ENCODE measurements at places on chromosomes 3 and 15.

- peak; percentile 32 for DNase-seq
These were observed 211.9 kb downstream of the SV2B start for GRCh38 chr15:91311986-91312385.

- no peak for DNase-seq
These were observed 91.2 kb downstream of the CACNA1D start for GRCh38 chr3:53585627-53586026.

GRCh38 chr15:72690938-72691337 is 4.9 kb downstream of the BBS4 start:
- no peak for DNase-seq

GRCh38 chr15:37076543-37076942 is 23.8 kb downstream of the MEIS2 start:
- no peak for DNase-seq

DNA sequence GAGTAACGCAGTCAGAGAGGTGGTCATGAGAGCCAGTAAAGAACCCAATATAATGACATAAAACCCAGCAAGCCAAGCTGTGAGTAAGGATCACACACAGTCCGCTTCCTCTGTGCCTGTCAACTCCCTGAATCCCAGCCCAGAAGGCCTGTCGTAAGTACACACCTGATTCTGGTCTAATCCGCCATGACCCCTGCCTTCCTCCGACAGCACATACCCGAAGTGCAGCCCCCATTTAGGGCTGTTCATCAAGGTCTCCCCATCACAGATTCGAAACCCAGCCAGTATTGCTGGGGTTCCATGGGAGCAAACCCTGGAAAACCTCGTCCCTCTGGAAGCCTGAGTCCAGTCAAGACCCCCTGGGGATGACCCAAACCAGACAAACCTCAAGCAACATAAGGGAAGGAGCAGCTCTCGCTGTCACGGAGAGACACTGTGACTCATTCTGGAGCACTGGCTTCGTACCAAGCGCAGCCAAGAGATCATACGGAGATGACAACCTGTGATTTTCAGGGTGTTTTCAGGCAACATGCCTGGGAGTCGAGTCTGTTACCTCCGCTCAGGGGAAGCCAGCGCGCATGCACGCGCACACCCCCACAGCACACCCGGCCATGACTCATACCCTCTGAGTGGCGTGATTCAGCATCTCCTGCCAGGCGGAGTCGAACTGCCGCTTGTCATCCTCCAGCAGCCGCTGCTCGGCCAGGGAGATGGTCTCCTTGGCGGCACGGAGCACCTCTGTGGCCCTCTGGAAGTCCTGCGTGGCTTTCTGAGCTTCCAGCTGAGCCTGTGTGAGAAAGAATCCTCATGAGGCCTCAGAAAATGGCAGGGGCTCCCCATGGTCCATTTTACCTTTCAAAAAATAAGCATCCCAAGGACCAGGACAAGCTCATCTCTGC is 63.0 kb downstream of the SH3BP5 start:
- peak; percentile 64 for DNase-seq

DNA sequence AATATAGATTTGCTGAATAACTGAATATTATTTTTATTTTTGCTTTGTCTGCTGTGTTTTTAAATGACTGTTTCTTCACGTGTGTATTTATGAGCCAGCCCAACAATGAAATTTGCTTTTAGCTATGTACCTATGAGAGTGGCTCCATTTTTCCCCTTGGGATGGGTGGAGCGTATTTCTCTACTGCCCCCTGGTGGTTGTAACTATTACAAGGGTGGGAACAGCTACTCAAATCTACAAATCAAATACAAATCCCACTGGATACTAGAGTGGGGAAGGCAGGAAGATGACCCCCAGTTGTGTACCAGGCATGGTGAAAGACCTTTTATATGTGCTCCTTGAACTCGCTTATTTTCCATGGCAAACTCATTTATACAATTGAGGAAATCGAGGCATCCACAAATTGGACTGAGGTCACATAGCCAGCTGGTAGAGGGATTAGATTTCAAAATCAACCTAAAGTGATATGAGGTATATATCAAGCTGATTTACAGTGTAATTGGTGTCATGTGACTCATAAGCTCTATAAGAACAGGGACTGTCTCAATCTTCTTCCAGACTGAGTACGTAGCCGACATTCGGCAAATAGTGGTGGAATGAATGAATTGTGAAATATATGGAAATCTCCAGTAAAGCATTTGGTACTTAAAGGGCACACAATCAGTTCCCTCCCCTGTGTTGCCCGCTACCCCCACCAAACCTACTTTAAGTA is 69.5 kb upstream of the VEPH1 start:
- peak; percentile 24 for DNase-seq

GRCh38 chr3:156459434-156459833 is 95.5 kb downstream of the SSR3 start:
- DNase-seq: no peak

DNA sequence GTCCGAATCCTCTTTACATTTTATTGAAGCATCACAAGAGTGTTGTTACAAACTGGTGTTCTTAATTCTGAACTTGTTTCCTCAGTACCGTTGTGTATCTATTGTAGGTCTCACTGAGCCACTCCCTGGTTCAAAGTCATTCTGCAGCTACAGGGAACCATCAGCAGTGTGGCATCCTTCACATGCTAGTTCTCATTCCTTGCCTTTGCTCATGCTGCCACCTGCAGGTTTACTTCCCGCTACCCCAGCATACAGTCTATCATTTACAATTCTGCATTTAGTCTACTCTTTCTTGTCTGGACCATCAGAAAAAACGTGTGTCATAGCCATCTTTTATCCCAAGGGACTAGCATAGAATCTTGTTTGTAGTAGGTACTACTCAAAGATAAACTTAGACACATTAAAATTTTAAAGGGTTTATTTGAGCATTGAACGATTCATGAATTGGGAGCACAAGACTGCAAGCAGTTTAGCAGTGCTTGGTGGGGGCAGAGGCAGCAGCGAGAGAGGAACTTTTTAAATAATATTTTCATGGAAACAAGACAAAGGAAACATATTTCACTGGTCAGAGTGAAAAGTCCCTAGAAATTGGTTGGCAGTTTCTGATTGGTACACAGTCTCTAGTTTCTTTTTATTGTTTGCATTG is 402.1 kb downstream of the CADM2 start:
- no peak for DNase-seq

DNA sequence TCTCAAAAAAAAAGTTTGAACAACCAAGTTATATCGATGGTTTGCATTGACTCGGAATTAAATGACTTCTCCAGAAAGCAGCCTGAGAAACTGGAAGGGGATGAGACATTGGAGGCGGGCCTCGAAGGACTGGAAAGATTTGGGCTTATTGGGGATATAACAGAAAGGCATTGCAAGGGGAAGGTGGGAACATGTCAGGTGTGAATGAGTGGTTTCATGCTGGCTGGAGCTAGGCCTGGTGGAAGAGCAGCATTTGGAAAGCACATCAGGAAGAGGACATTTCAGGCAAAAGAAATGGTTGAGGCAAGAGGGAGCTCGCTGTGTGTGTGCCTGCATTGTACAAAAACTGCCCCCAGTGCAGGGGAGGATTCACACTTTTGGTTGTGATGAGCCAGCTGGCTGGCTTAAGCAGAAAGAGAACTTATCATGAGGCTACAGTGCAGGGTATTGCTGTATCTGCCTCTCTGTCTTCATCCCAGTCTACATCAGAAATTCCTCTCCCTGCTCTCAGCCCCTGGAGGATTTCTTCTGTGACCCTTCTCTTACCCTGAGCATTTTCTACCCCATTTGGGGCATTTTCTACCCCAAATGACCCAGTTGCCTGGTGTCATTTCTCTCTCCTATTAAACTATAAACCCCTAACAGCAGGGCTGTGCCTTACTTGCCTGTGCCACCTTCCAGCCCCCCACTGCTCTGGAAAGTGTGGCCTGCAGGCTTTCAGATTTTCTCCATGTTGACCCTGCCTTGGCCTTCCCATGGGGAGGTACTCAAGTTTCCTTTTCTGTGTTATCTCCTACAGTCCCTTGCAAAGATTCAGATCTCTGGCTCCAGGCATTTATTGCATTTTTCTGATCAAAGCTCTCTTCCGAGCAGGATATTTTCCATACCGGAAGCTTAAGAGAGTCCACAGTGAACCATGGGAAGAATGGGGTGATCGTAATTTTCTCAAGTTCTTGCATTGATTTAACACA is 64.4 kb upstream of the FLNB start:
- DNase-seq: no peak

DNA sequence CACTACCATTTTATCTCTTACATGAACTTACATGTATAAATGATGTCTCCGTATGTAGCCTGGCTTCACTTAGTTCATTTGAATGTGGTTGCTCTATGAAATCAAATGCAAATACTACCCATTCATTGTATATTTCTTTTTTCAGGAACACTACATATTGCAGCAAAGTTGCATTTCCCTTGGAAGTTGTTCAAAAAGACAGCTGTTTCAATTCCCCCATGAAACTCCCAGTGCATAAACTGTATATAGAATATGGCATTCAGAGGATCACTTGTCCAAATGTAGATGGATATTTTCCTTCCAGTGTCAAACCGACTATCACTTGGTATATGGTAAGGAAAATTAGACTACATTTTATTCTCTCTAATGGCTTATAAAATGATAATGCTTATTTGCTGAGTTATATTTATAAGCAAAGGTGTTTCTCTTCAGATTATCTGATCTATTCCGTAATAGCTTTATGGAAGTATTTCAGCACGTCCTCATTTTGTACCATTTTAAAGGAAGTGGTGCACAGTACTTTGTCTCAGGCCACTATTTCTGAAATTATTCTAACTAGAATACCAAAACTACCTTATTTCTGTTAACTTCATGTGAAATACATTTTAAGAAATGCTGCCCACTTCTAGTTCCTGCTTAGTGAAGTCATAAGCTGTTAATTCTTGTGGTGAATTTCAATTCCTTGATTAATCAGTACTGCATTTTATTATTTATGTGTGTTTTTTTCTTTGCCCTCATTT is 95.1 kb downstream of the IL1RAP start:
- no peak for DNase-seq

- DNase-seq: no peak
These were observed 24.6 kb upstream of the LCTL start for GRCh38 chr15:66590435-66590834.

- DNase-seq: peak; percentile 34
These were observed 175.4 kb upstream of the LPP start for GRCh38 chr3:187978433-187979011.

DNA sequence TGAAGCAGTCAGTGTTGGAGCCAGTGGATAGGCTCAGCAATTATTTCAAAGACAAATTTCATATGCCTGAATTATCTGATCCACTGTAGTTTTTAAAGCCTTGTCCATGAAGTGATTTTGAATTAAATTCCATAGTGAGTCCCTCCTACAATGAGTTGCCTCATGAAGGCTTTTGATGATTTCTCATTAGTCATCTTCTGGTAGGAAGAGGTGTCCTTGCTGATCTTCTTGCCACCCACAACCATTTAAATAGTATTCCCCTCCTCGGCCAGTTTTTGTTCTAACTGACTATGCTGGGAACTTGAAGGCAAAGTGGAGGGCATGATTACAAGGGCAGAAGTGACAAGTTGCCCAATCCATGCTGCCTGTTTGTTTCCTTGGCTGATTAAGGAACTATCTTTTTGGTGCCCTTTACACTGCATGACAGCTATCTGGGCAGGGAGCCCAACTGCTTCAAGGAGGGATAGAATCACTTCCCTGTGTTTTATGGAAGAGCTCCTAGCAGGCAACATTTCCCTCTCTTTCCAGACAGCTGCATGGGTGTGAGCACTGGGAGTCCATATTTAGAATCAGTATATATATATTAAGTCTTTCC is 617.5 kb downstream of the ZPLD1 start:
- no peak for DNase-seq

- DNase-seq: no peak
These were observed 8.2 kb upstream of the PLXNA1 start for GRCh38 chr3:126974756-126975155.

DNA sequence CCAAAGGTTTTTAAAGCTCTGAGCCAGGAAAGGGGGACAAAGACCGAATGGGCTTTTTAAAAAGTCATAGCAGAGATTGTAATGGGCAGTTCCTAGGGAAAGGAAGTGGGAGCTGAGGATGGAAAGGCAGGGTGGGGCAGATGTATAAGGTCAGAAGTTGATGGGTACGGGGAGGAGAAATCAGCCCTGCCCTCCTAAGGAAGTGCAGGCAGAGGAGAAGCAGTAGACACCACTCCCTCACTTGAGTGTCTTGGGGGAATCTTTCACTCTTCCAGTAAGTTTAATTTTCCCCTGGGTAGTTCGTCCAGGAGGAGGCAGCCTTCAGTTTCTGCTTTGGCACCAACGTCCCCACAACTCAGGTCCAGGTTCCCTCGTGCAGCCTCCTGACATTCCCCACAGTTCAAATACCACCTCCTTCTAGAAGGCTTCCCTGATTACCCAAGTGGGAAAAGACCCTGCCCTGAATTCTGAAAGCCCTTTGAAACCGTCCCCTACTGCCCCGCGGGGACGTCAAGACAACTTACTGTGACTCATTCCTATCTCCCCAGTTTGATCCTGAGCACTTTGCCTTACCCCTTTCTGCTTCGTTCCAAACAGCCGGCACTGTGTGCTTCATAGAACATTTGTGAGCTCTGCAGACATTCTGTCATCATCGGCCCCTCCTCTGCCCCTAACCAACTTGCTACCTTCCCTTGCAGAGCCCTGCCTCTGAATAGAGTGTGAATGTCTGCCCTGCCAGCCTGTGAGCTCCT is 14.3 kb upstream of the SRP14 start:
- DNase-seq: no peak

DNA sequence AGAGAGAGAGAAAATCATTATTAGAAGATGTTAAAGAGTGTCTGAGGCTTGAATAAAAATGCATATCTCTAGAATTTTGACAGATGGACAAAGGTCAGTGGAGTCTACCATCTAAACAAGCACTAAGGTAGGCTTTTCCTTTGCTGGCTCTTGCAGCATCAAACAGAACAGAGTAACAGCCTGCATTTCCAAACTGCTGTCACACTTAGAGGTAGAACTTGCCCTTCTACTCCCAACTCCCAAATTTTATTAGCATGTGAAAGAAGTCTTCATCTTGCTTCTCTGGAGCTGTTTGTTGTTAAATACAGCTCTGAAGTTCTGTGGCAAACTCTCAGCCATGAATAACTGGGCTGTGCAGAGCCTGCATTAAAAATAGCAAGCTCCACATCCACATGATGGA is 4.1 kb upstream of the MB21D2 start:
- no peak for DNase-seq
